ENCODE measurements at places on chromosomes 1 and 21.

DNA sequence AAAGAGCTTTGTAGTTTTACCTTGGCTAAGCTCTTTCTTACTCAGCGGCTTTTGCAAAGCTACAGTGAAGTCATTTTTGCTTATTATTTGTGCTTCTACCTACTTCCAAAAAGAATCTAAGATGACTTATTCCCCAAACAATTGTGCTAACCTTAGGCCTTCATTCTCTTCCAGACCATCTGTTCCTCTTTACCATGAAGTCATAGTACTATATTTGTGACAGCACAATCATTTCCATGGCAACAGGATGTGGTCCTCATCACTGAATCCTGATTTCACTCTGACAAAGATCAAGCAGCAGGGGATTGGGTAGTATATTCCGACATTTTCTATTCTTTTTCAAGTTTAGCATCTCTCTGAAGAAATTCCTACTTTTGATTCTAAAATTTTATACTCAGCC, 24.8 kb upstream of the NMNAT2 start:
- DNase-seq, result no peak

DNA sequence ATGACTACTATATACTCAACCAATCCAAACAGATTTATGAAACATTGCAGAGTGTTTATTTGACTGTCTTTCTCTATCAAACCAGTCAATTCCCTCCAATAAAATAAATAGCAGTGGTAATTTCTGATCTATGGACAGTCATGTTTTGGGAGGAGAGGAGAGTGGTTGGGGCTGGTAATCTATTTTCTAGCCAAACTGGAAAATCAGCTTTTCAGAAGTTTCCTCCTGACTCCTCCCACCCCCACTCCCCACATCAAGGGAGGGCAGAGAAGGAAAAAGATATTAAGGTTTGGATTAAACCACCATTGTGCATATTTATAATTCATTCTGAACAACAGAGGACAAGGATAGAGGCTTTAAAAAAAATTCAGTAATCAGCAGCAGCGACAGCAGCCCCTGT, 69.4 kb upstream of the SOX13 start:
- no peak for DNase-seq

DNA sequence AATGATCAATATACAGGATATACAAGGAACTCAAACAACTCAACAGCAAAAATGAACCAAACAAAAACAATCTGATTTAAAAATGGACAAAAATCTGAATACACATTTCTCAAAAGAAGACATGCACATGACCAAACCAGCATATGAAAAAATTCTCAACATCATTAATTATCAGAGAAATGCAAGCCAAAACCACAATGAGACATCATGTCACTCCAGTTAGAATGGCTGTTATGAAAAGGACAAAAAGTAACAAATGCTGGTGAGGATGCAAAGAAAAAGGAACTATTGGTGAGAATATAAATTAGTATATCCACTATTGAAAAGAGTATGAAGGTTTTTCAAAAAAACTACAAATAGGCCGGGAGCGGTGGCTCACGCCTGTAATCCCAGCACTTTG, 42.0 kb downstream of the FCRL3 start:
- no peak for DNase-seq

DNA sequence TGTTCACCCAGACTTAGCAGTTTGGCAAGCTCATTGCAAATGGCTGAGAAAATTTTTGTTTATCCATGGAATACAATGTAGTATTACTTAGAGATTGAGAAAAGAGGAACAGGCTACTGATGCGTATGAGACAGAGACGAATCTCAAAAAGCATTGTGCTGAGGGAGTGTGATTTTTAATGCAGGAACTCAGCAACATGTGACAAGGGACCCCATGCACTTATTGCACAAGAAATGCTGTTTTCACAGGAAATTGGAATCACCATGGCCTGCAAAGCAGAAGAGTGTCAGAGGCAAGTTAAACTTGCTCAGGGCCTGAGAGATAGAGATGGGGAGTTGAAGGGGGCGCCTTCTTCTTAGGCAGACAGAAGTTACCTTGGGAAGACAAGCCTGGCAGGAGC, 32.6 kb upstream of the TLR5 start:
- no peak for DNase-seq

DNA sequence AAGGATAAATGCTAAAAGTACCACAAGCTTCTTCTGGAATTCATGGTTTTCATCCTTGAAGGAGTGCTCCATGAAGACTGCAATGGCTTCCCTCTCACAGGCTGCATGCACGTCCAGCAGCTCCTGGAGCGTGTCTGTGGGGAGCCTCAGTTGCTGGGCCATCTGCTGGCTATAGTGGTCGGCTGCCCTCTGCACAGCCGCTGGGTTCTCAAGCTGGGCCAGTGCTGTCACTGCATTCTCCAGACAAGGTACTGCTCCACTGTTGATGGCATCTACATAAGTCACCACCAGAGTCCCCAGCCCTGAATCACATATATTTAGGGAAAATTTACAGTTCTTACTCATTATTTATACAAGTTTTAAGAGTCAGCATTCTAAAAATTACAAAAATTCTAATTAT, 8.7 kb downstream of the GBP4 start:
- no peak for DNase-seq

DNA sequence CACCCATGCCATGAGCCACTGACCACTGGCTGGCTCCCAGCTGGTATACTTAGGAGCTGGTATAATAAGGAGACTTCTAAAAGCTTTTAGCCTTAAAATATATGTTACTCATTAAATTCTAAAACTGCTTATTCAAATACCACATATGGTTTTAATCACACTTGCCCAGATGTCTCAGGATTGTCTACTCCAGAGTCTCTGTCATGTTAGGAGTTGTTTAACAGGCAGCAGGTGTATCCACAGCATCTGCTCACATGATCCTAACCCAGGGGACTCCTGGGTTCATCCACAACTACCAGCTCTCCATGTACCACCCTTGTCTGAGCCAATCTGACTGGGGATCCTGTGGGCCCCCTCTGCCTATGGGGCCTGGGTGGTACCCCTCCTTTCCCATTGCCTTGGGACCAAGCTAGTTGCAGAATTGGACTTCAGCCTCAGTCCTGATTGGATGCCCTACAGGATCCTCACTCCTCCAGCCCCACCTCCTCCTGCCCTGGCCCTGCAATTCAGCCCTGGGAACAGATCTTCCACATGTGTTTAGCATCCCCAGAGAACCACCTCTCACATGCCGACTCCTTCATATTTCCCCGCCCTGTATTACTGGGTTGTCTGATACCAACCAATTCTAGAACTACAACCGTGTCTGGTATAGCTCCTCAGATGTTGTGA, 61.3 kb downstream of the BCAR3 start:
- no peak for DNase-seq

DNA sequence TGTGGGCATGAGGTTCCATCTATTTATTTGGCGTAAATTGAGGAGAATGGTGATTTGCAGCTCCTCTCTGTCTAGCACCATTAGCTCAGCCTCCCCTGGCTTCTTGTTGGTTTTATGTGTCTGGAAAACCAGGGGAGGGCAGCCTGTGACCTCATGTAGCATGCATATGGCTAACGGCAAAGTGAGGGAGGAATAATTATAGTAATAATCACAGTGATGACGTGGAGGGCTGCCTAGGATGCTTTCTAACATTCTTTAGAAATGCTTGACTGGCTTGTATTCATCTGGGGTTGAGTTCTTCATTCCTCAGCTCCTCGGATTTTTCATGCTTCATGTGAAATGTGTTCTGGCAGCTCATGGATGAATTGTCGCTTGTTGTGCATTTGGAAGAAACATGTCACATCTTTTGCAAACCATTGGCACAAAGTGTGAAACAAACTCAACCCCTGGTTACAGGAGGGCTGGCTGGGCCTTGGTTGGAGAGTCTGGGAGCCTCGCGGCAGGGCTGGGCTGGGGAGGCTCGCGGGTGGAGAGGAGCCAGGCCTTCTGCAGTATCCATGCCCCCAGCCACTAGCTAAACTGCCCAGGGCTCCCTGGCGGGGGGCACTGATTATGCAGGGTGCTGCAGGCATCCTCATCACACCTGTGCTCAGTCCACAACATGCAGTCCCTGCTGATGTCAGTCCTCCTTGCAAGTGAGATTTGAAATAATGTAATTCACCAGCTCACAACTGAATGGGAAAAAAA, 149.6 kb downstream of the DISC1 start:
- DNase-seq, result no peak

- DNase-seq, result no peak
These were observed 8.3 kb upstream of the FASLG start for GRCh38 chr1:172650474-172651193.

GRCh38 chr1:174022976-174023277, 770 bp upstream of the RC3H1 start:
- no peak for DNase-seq

- DNase-seq, result no peak
These were observed 6.8 kb downstream of the SLC5A9 start for GRCh38 chr1:48229317-48229716.

DNA sequence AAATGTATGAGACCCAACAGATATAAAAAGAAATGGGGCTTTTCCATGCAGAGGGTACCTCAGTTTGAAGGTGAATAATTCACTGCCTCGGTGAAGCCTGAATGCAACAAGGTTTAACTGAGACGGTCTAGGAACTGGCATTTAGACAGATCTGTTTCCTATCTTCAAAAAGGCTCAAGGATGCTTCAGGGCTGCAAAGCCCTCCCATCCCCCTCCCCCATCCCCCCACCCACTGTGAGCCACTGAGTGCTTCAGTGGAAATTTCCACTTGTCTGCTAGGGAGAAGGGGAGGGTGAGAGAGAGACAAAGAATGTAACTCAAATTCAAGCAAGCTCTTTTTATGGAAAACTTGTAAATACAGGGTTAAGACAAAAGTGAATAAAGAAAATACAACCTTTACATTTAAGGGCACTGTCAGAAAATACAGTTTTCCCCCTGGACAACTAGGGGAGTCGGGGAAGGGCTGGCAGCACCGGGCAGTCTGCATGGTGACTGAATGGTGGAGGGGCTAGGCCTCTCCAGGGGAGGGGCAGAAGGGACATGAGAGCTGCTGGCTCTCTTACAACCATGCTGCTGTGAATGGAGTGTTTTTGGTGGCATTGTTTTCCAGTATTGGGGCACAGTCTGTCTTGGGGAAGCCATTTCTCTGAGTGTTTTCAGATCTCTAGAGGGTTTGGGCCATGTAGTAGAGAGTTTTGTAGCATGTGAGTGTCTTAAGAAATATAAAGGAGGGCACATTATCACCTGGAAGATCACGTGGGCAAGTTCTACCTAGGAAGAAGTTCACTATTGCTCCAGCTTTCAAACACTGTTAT, 56.7 kb downstream of the MRPS6 start:
- DNase-seq, result no peak

Data from glomerular endothelial cell (primary cell).